ENCODE measurements at places on chromosomes 11 and 22.

GRCh38 chr22:50733521-50734342, 4.3 kb upstream of the ACR start:
- DNase-seq, result peak; percentile 9

DNA sequence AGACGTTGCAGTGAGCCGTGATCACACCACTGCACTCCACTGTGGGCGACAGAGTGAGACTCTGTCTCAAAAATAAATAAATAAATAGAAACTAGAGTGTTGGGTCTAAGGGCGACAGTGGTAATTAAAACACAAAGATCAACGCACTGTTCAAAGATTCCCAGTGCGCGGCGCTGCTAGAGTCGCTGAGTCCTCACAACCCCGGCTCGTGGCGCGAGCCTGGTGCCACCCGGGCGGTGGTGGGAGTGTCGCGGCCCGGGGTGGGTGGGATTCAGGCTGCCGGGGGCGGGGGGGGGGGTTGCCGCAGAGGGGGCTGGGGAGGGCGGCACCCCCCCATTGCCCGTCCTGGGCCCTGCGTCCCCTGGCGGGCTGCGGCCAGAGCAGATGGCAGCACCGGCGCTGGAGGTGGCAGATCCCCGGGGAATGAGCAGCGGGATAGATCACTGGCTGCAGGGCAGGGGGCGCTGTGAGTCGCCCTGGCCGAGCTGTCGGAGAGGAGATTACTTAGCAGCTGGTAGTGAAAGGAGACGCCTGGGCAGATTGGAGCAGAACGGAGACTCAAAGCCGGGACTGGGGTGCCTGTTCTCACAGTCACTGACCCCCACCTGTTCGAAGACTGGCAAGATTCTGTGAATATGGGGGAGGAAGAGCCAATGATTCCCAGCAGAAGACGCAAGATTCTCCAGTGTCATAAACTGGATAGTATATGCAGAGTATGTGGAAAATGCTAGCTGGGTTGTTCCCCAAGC, 30.2 kb upstream of the APOBEC3A start:
- DNase-seq, result peak; percentile 45

GRCh38 chr22:49017482-49018329, 810.0 kb downstream of the BRD1 start:
- no peak for DNase-seq

DNA sequence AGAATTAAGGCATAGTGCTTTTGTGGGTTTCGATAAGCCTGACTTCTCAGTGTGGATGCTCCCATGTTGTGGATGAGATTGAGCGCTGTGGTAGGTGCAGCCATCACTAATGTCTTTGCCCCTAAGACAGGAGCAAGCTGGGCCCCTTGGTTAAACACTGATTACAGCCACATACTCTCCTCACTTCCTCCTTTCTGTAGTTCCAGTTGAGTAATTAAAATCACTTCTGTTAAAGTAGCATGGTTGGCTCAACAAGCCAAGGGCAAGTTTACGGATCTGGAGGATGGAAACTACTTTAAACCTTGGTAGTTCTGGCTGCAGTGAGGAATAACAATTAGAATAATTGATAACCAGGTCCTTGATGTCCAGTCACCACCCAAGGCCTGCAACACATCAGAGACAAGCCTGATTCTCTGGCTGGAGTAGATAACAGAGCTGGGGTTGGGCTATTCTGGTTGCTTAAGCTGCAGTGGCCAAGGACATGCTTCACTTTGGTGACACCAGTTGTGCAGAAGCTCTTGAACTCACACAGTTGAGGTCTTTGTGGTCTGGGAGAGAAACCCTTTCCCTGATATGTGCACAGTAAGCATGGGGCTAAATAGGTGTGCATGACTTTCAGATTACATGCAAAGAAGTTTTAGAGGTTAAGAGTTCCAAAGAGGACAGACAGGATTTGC, 81.3 kb downstream of the KIRREL3 start:
- DNase-seq, result no peak

DNA sequence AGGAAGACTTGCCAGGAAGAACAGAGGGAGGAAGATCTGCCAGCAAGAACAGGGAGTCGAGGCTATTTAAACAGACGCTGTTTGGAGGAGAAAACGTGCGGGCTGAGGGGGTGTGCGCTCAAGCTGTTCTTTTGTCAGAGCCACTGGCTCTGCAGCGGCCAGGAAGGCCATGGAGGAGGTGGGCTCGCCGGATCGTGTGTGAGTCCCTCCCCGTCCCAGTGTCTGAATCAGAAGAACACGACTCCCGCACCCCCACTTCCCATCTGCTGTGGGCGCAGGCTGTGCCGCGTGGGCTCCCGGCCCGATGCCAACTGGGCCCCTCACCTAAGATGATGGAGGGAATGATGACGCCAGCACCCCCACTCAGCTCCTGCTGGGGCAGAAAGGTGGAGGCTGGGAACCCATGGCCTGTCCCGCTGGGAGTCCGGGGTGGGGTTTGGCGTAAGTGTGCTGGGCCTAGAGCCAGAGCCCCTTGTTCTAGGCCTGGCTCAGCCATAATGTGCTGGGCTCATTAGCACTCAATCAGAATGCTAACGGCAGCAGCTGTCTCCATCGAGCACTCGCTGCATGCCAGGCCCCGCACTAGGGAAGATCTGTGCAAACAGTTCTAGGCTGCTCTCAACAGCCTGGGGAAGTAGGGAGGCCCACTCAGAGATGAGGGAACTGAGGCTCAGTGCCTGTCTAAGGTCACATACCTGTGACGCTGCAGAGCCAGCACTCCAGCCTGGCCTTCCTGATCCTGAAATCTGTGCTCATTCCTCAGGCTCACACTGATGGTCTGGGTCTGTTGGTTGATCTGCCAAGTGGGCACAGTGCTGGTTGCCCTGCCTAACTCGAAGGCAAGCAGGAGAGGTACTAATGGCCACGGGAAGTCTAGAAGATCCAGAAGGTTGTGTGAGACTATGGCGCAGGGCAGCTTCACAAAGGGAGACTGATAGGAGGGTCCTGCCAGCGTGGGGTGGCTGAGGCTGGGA, 11.5 kb downstream of the NPTXR start:
- DNase-seq, result no peak

DNA sequence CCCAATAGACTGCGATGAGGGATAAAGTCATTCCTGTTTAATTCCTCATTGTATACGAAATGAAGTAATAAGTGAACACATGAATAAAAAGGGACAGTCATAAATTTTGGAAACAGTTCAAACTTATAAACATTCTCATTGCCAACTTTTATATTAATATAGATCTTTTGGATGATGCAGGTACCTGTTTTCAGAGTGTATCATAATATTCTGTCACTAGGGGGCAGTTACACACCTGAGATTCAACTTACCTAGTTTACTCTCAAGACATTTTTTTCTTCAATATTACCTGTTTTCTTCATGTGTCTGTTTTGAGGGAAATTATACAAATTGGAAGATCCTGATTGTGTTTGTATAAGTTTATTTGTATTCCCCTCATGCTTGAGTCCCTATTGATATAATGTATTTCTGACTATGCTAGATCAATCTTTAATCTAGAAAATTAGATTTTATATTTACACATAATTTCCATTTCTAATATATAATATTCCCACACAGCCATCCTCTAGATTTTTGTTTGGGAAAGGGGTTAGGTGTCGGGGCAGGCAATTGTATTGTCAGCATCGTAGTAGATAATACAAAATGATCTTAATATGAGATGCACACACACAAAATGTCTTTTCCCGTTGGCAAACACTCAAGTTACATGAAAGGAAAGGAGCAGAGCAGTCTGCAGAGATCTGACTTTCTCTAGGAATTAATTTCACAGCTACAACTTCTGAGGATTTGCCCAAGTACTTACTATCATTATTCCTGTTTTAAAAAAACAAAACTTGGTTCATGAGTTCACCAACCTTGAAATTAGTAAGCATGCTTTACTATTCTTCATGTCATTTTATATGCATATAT, 18.4 kb downstream of the FDX1 start:
- DNase-seq, result no peak

- DNase-seq, result no peak
These were observed 1.5 kb downstream of the ATM start for GRCh38 chr11:108224366-108224765.

DNA sequence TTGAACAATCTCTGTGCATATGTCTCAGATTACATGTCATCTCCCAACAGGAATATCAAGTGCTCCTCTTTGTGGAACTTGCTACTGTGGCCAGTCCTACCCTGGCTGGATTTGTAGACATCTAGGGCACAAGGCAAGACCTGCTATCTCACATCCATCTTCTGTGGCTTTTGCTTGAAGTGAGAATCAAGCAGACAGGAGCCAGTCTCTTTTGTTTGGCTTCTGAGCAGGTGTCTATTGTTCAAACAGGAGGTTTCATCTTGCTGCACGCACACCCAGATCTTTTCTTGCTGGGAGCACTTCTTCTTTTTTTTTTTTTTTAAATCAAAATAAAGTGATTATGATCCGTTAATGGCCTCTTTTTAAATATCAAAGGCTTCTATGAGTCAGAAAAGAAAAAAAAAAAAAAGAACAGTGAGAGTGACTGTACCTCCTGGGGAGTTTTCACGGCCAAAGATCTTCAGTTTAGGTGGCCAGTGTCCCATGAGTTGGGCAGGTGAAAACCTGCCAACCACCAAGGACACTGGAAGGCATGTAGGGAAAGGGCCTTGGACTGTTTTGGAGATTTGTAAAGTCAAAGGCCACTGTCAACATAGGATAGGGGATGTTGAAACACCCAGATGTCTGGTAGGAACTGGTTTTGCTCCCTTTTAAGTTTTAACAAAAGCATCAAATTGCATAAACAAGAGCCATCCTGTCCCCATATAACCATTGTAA, 78.1 kb downstream of the CD44 start:
- peak; percentile 56 for DNase-seq

GRCh38 chr11:83508804-83509203, 222.6 kb upstream of the CCDC90B start:
- no peak for DNase-seq

DNA sequence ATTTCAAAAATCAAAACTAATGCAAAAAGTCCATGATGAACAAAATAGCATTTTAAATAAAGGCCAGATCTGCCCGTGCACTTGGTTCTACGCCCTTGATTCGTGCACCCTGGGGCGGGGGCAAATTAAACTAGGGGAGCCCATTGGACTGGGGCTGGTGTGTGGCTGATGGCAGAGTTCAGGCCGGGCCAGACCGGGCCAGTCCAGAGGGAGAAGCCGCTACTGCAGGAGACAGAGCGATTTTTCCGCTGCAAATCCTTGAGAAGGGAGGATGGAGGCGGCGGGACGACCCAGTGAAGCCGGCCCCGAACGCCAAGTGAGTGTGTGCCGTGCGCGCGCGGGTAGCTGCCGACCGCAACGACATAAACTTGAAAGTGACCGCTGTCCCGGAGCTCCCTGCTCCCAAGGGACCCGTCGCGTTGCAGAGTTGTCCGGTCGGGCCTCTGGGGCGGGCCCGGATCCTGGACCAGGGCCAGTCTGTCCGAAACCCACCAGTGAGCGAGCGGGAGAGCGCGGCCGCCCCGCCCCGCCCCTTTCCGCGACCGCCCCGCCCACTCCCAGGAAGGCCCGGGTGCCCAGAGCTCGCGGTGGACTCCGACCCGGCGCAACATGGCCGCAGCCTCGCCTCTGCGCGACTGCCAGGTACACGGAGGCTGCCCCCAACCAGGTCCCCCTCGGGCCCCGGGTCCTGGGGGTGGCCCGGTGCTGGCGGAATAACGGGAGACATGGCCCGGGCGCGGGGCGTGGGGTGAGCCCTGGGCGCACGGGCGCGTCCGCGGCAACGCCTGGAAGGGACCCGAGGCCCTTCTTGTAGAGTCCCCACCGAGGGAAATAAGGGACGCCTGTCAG, at the start of gene TTC38:
TSS of gene TTC38 (plus strand) at position 578 of the 849 bp plus-strand sequence. CDS start at position 610, 32 bp downstream.
- peak; percentile 66 for DNase-seq

GRCh38 chr11:61599968-61600710, 19.3 kb upstream of the SYT7 start:
- no peak for DNase-seq

DNA sequence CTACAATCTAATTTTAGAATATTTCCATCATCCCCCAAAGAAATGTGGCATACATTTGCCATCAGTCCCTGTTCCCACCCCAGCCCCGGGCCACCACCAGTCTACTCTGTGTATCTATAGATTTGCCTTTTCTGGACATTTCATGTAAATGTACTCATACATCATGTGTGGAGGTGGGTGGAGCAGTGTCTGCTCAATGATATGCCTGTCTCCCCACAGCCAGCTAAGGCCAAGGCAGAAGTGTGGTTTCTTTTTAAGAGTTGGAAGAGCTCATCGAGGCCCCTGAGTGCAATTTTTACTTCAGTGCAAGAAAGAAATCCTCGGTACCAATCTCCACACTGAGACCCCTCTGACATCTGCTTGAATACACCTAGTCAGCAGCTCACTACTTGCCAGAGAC, 80.5 kb downstream of the TP53I11 start:
- no peak for DNase-seq

DNA sequence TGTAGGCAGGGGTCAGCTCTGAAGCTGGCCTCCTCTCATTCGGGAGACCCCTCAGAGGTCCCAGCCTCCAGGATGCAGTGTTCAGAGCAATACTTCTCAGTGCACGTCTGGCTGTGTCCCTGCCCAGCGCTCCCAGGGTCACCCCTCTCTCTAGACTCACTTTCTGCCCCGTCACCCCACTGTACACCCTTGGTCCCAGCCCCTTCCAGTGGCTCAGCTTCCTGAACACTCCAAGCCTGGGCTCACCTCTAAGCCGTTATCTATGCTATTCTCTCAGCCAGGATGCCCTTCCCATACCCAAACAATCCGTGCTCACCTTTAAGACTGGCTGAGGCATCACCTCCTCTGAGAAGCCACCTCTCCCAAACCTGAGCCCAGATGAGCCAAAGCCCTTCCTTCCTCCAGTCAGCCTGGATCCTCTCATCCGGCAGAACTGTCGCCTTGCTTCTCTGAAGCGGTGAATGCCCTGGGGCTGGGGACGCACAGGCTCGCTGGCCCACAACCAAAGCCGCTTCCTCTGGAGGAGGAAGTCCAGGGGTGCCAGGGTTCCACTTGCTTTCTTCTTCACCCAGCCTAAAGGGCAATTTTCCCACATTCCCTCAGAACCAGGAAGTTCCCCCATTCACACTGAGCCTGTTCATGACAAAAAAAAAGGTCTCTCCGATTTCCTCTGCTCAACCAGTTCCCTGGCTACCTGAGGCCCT, 13.7 kb upstream of the CDKN1C start:
- no peak for DNase-seq

GRCh38 chr22:37253126-37253660, 9.1 kb upstream of the RAC2 start:
- no peak for DNase-seq
